ENCODE measurements at places on chromosomes 2 and 18.

GRCh38 chr2:165539985-165540384 is 70.5 kb downstream of the CSRNP3 start:
- DNase-seq = no peak

DNA sequence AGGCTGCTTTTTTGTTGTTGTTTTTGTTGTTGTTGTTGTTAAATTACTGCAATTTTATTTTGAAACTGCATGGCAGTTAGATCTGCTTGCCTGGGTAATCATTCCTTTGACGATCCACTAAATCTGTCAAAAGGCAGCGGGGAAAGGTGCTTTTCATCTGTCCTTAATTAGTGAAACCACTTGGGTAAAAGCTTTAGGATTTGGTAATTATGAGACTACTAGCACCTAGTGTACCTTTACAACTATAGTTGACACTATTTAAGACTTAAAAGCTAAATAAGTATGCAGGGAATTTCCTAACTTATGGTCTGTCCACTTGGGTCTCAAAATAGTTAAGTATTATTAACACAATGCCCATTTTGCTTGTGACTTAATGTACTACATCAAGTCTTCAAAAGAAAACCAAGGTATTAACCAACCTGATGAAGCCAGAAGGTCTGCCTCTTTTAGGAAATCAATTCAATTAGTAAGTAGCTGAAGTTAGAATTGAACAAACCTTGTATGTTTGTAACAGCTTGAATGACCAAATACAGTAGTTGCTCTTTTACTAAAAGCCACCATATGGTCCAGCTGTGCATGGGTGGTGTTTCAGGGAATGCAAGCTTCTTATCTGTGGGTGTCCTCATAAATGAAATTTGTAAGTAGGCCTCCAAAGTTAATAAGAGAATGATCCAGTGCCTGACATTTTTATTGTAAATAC is 44.8 kb downstream of the NAB1 start:
- DNase-seq = no peak

- peak; percentile 53 for DNase-seq
These were observed 96.5 kb downstream of the EPB41L5 start for GRCh38 chr2:120109186-120110061.

- no peak for DNase-seq
These were observed 326.8 kb downstream of the AKAIN1 start for GRCh38 chr18:4870177-4870773.

DNA sequence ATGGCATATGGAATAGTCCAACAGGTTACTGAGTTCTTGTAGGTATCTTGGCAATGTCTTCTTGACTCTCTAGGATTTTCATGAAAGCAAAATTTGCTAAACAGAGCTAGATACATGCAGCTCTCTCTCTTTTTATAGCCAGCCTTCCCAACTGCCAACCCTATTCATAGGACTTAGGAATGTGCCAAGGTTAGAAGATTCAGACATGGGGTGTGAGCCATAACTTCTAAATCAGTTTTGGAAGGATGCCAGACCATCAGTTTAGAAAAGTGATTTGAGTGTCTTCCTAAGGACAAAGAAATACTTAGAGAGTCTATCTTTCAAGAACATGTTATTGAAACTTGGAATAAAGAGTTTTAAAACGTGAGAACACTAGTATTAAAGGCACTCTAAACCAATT is 619.5 kb upstream of the FANCL start:
- no peak for DNase-seq

All from CD4-positive, alpha-beta T cell treated with Interleukin-6 at 100 ng/mL for 8 hours (primary cell).